ENCODE measurements at places on chromosomes 4 and X.

GRCh38 chrX:71533851-71534561 is 1.1 kb downstream of the OGT start:
- peak; percentile 53 for DNase-seq

DNA sequence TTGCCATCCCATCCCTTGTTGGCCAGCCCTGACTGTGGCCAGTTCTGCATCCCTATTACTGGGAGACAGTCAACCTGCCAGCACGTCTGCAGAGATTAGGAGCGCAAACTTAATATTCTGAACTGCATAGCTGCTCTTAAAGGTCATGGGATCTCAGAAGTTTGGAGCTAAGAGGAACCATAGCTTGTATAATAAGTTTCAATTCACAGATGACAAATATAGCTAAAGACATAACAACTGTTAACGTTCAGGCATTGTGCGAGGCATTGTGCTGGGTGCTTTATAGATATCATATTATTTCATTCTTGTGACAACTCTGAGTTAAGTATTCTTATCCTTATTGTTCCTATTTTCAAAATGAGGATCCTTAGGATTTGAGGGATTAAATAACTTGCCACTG is 3.7 kb downstream of the SCARB2 start:
- peak; percentile 8 for DNase-seq

- peak; percentile 66 for DNase-seq
These were observed 1.7 kb downstream of the SPRY1 start for GRCh38 chr4:123398066-123398852.

- peak; percentile 48 for DNase-seq
These were observed 25.9 kb downstream of the CFAP299 start for GRCh38 chr4:80361329-80361900.

- DNase-seq = no peak
These were observed 528.4 kb upstream of the AMOT start for GRCh38 chrX:113369056-113369455.

DNA sequence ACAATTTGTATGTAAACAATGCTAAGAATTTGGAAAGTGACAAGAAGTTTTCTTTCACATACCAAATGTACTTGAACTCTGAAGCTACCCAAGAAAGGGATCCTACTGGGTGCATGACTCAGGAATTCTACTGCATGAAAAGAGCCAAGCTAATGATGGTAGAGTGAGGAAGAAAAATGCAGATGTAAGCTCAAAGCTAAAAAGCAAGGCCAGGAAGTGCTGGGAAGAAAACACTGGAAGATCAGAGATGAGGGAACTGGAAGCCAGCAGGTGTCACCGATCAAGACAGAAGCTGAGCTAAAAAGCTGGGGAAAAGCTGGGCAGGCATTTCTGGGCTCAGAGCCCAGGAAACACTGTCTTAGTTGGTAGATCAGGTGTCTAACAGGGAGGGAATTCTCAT is 449.1 kb downstream of the NKX6-1 start:
- peak; percentile 29 for DNase-seq

- no peak for DNase-seq
These were observed 37.5 kb downstream of the SMIM20 start for GRCh38 chr4:25951390-25951952.

- DNase-seq = peak; percentile 32
These were observed 68.9 kb downstream of the ENOX2 start for GRCh38 chrX:130834149-130834548.

DNA sequence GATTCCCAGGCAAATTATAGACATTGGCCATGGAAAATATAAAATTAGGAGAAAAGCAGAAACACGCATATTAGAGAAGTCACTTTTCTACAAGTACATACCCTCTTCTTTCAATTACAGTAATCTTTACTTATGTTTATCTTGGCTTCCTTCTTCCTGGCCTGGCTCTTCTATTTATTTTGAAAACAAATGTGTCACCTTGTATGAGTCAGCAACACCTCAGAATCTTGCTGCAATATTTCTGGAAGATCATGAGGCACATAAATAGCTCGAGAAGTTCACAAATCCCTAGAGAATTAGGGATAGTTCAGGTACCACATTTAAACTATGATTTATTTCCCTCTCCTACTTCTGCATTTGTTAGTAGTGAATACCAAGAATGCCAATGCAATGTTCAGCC is 124.6 kb downstream of the ANOS1 start:
- no peak for DNase-seq

DNA sequence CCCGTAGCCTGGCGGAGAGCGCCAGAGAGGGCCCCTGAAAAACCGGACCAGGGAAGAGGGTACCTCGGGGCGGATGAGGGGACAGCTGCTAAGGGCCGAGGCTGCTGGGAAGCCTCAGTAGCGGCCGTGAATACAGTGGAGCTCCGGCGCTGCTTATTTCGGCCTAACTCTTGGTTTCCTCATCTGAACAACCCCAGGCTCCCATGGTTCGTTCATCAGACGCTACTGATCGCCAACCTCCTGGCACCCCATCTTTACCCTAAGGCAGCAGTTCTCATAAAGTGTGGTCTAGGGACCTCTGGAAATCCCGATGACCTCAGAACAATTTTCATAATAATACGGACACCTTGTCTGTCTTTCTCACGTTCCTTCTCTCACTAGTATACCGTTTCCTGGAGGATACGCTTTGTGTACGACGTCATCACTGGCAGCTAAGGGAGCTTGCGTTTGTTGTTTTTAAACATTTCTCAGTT is 645 bp upstream of the RAB28 start:
- DNase-seq = peak; percentile 52

DNA sequence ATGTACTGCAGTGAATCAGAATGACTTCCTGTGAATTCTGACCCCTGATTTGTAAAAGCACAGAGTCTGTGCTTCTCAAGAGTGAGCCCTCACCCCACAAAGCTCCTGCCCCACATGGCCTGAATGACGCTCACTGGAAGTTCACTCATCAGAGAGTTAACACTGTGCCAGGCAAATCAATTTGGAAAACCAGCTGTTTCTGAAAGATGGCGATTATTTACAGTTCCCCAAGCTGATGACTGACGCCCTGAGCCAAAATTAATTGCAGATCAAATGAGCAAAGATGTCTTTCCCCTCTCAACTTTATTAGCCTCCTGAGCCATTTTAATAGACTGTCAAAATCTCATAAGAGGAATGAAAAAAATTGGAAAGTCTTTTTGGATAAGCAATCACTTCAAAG is 118.0 kb downstream of the SLC2A9 start:
- DNase-seq = no peak

DNA sequence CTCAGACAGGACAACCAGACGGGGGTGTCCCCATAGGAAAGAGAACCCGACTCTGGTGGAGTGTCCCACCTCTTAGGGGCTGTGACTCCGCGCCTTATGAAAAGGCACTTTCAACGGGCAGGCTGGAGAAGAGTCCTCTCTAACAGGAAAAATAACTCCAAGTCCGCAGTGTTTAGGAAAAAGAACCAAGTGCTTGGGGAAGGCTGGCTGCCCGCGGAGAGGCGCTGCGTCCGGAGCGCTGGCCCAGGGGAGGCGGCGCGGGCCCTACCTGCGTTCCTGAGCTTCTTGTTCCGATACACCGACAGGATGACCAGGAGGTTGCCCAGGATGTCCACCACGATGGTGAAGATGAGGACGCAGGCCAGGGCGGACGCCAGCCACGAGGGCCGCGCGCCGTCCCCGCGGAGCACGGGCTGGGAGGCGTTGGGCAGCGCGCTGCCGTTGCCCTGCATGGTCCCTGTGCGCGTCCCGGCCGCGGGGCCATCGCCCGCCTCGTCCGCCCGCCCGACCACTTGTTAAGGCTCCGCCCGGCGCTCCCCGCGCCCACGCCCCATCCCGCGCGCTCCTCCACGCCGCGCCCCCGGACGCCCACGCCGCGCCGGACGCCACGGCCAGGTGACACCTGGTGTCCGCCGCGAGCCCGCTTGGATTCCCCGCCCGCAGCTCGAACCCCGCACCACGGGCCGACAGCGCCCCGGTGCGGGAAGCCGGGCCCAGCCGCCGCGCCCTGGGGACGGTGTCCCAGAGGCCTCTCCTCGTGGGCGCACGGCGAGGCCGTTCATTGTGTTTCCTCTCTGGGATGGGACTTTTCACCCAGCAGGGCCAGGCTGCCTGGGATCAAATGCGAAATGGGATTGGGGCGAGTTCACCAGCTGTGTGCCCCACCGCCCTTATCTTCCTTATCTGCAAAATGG is at the start of gene MTNR1A:
TSS of gene MTNR1A (minus strand) at position 654 of the 914 bp plus-strand sequence. CDS start at position 452, 202 bp downstream.
- no peak for DNase-seq

GRCh38 chr4:73152893-73153292 is 83.4 kb upstream of the COX18 start:
- no peak for DNase-seq

- DNase-seq = peak; percentile 19
These were observed 39.6 kb downstream of the PALLD start for GRCh38 chr4:168536448-168536847.

GRCh38 chr4:183139058-183139750 is 40.1 kb downstream of the WWC2 start:
- DNase-seq = no peak

GRCh38 chr4:40058121-40058520 is 1.5 kb downstream of the N4BP2 start:
- DNase-seq = no peak

DNA sequence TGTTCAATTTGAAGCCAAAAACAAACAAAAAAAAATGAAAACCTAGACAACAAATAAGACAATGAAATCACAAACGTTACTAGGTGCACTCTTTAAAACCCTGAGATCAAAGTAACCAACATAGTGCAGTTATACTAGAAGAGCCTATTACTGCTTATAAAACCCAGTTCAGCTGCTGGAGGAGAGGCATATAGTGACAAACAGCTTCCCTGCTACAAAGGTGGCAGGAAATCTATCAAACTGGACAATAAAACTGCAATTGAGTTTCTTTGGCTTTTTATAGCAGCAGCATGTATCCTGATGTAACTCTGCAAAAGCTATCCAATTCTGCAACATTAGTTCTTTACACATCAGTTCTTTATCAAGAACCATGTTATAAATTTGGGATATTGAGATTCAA is 155.6 kb downstream of the LRBA start:
- DNase-seq = no peak

DNA sequence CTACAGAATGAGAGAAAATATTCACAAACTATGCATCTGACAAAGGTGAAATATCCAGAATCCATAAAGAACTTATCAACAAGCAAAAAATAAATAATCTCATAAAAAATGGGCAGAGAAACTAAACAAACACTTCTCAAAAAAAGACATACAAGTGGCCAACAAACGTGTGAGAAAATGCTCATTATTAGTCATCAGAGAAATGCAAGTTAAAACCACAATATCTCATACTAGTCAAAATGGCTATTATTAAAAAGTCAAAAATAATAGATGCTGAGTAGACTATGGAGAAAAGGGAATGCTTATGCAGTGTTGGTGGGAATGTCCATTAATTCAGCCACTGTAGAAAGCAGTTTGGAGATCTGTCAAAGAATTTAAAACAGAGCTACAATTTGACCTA is 533.3 kb downstream of the TMA16 start:
- DNase-seq = no peak

DNA sequence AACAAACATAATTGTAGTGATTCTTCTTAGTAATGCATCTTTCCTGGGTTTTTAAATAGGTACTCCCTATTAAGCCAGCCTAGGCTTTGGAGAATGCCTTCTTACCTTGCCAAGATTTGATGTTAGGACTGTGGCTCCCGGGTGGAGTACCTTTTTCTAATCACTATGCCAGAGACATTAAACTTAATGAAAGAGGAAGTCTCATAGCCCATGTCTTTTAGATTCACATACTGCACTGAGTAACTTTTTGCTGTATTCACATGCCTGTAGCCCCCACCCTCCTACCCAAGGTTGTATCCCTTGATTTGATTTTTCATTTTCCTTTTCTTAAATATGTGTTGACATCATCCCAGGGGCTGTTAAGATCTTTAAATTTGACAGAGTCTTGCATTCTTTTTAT is 104.2 kb upstream of the TLR2 start:
- DNase-seq = no peak

DNA sequence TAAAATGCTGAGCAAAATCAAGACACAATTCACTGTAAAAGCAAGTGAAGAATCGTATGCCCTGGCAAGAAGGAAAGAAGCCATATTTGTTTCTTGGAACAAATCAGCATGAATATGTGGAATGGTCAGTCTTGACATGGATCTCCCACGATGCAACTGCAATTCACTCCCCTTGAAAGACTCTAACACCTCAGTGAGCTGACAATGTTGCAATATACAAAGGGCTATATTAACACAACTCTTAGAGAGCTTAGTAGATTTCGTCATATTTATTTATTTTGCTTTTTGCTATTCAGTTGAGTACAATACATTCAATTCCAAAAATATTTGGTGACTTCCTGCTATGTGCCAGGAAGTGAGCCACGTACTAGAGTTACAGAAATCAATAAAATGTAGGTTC is 14.7 kb downstream of the OR13H1 start:
- DNase-seq = no peak

GRCh38 chrX:18620349-18620748 is 51.6 kb downstream of the RS1 start:
- DNase-seq = no peak

DNA sequence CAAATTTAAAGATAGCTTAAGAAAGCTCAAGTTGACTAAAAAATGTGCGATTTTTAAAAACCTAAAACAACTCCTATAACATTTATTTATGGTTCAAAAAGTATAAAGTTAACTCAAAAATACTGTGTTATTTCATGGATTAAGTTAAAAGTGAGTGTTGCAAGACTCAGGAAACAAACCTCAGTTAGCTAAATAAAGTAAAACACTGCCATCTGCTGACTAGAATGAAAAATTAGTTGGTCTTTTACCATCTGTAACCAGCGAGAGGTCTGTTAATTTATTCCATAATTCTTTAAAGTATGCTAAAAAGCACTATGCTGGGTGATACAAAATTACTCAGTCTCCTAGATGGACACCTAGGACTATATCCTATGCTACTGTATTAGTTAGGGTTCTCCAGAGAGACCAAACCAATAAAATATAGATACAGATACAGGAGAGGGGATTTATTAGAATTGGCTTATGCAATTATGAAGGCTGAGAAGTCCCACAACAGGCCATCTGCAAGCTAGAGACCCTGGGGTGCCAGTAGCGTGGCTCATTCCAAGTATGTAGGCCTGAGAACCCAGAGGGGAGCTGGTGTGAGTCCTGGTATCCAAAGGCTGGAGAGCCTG is 4.9 kb upstream of the WDFY3 start:
- DNase-seq = peak; percentile 62

DNA sequence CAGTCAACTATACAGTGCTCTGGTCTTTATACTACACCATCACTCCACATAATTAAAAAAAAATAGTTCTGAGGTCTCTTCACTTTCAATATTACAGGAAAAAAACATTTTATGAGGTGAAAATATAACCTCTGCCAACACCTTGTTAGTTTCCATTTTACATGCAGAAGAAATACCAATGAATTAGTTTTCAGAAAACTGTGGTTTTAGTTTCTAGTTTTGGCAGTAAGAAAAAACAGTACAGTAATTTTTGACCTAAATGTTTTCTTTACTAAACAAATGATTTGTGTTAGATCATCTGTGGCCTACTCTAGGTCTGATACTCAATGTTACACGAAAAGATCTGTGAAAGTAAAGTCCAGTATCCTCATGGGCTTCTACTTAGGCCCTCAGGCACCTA is 10.0 kb downstream of the SULT1E1 start:
- no peak for DNase-seq

- no peak for DNase-seq
These were observed 19.0 kb downstream of the MRPL1 start for GRCh38 chr4:77881460-77882295.

GRCh38 chr4:40581254-40582140 is 48.2 kb downstream of the RBM47 start:
- DNase-seq = no peak
